ENCODE measurements at places on chromosomes 6 and 20.

- DNase-seq = no peak
Observed at GRCh38 chr6:168158213-168158979, 79.4 kb upstream of the FRMD1 start.

GRCh38 chr20:35974256-35974655 lies 5.9 kb downstream of the CNBD2 start:
- DNase-seq = no peak

DNA sequence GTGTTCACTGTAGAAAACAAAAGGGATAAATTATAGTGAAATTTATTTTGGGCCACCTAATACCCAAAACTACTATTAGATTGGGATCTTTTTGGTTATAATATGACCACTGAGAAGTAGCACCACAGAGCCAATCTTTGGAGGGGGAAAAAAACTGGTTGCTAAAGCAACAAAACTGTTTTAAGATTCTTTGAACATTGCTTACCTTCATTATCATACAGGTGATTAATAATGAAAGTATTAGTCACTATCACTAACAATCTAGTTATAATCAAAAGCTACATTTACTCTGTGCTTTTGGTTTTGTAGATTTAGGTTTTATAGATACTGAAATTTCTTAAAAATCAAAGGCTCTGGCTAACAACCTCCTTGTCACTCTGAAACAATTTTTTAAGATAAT lies 31.7 kb downstream of the STX7 start:
- DNase-seq = no peak

DNA sequence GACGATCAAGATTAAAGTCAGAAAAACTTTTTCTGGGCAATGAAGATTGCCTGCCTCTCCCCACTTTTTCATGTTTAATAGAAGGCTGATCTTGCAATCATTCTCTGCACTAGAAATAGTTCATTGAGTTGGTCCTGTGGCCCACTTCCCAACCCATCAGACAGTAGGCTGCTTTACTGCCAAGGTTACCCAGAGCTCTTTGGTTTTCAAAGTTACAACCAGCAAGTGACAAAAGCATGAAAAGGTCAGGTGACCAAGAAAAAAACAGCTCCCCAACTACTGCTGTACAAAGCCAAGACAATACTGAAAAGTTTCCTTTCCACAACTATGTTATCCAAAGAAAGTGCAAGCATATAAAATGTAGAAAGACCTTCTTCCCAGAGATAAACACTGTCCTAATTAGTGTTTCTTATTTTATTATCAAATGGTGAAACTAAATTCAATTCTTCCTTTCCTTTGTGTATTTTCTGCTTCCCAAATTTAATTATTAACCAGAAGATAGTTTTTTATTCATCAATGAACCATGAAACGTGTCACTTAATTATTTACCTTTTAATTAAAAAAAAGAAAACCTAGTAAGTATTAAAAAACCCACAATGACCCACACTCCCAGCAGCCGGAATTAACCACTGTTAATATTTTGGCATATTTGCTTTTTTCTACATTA lies 16.6 kb downstream of the DNAAF9 start:
- DNase-seq = no peak

DNA sequence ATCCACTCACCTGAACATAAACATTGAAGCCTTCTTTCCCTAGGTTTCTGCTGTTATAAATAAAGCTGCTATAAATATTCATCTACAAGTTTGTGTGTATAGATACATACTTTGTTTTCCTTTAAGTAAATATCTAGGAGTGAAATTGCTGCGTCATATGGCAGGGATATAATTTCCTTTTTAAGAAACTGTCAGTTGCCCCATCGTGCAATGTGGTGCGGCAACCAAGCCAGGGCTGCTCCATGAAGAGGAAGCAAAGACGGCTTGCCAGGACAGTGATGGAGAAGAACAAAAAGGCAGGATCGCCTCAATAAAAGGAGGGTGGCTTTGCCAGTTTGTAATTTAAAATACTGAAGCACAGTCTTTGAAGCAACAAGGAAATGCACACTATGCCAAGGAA lies 36.6 kb downstream of the CITED2 start:
- no peak for DNase-seq

DNA sequence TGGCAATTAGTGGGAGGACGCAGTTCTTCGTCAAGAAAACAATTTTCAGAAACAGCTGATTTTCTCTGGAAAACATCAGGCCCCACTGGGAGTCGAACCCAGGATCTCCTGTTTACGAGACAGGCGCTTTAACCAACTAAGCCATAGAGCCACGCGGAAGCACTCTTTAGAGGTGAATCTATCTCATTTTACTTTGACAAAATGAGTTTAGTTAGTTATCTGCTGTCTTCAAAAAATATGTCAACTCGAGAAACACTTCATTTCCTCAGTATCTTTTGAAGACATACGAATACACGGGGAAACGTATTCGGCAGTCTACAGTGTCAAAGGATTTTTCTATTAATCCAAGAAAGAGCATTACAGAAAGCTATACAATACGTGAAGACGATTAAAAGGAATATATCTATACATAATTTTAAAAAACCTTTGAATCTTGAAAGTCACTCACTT lies 26.7 kb downstream of the GPX6 start:
- peak; percentile 37 for DNase-seq

DNA sequence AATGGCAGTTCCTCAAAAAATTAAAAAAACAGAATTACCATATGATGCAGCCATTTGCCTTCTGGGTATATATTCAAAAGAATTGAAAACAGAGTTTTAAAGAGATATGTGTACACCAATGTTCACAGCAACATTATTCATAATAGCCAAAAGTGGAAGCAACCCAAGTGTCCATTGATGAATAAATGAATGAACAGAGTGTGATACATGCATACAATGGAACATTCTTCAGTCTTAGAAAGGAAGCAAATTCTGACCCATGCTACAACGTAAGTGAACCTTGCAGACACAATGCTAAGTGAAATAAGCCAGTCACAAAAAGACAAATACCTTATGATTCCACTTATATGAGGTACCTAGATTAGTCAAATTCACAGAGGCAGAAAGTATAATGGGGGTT lies 34.7 kb upstream of the YWHAB start:
- DNase-seq = no peak

All from NCI-H82 (cell line).